Anterior cingulate cortex (tissue), 58 donors: ENCODE measurements at places on chromosomes 16 and 17.

DNA sequence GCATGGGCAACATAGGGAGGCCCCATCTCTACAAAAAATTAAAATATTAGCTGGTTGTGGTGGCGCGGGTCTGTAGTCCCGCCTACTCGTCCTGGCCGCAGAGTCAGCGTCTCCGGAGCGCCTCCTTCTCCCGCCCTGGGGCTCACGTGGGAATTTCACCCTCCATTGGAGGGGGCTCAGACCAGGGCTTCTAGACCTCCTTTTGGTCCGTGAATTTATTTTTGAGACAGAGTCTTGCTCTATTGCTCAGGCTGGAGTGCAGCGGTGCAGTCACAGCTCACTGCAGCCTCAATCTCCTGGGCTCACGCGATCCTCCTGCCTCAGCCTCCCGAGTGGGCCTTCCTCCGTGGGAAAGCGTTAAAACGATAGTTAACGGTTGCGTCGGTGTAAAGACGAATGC lies 394 bp upstream of the NME4 start:
- DNase-seq, result no peak

DNA sequence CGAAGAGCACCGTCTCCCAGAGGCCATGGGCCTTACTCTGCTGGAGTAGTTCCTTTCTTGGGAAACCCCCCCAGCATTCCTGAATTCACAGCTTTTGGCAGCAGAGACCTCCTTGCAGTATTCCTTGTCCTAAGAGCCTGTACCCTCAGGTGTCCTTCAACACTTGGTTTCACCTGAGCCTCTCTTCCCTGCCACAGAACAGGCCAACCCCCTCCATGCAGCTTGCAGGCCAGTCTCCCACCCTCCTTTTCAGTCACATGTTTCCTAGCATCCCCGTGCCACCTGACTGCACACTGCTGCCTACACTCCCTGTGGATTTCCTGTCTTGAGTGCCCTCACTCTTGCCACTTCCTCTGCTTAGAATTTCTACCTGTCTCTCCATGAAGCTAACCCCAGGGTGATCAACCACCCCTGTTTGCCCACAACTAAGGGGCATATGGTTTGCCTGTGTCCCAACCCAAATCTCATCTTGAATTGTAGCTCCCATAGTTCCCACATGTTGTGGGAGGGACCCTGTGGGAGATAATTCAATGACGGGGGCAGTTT lies 65.5 kb downstream of the DYNLRB2 start:
- no peak for DNase-seq

DNA sequence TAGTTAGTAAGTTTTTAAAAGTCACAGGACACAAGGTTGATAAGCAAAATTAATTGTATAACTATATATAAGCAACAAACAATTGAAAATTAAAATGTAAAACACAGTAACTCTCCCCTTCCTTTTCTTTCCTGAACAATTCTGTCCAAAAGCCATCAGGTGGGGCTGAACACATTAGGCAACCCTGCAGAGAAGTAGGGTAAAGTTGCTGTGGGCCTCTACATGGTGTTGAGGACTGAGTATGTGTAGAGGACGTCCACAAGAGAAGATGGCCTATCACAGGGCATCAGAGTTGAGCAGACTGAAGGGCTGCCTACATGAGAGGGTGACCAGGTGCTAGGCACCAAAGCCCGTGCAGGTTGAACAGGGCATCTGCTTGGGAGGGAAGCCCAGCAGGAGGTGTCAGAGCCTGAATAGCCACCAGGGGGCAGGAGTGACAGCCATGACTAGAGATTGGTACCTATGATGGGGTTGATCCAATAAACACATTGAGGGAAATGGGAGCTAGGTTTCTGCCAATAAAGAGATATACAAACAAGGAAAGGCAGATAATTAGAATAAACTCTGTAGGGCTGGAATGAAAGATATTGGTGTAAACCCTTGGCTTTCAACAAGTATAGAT lies 415.1 kb downstream of the NPIPA8 start:
- DNase-seq, result no peak

- DNase-seq, result peak; percentile 15
Observed at GRCh38 chr16:88977018-88977811, at the start of gene CBFA2T3. TSS of gene CBFA2T3 (minus strand) at chr16:88977207. CDS start at chr16:88976807, 400 bp downstream.

DNA sequence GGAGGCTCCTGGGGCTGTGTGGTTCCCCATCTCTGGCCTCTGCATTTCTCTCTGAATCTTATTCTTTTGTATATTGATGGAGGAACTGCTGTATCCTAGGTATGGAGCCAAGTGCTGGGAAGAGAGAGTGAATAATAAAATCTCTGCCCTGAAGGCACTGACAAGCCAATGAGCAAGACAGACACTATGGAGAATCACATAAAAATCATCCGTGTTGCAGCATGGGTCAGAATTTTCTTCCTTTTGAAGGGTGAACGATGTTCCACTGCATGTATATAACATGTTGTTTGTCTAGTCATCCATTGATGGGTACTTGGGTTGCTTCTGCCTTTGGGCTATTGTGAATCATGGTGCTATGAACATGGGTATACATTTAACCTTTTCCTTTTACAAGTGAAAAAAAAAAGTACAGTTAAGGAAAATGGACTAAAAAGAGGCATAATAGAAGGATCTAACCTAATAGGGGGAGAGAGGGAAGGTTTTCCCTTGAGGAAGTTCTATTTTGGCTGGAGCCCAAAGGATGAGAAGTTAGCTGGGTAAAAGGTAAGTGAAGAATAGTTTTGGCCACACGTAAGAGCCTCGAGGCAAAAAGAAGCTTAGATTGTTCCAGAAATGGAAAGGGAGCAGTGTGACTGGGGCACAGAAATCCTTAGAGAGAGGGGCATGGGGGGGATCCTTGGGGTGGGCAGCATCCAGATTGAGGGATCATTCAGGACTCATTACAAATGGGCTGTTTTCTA lies 32.3 kb upstream of the GNA13 start:
- no peak for DNase-seq

DNA sequence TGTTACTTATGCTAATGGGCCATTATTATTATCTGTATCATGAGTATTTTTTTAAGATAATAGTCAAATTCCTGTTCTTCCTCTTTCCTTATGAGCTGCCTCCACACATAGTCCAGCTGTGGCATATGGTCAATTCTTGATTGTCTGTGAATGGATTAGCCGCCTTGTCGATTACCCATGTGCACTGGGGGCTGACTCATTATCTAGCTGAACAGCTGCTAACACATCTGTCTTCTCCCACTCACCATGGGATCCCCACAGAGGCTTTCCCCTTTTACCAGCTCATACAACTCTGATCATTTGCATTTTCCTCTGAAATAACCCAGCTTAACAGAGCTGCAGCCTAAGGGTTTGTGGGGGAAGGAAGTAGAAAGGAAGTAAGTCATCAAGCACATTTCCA lies 915.0 kb downstream of the CDH11 start:
- no peak for DNase-seq

- no peak for DNase-seq
Observed at GRCh38 chr17:62876673-62877405, 68.7 kb upstream of the MARCHF10 start.

GRCh38 chr17:39965017-39965699 lies 2.4 kb downstream of the GSDMA start:
- DNase-seq, result no peak

DNA sequence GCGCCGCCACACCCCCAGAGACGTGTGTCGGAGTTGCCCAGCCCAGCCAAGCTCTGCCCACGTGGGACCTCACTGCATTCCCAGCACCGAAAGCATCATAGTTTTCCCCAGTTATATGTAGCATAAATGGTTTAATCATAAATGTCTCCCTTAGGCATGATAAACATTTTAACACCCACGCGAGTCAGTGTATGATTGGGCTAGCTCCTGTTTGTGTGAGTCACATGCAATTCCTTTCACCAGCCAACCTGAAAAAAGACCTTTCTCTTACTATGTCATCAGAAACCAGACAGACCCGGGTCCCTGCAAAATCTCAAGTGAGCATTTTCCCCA lies 9.2 kb downstream of the TAF1C start:
- DNase-seq, result no peak

GRCh38 chr17:79393358-79394052 lies 217.3 kb downstream of the RBFOX3 start:
- peak; percentile 64 for DNase-seq

DNA sequence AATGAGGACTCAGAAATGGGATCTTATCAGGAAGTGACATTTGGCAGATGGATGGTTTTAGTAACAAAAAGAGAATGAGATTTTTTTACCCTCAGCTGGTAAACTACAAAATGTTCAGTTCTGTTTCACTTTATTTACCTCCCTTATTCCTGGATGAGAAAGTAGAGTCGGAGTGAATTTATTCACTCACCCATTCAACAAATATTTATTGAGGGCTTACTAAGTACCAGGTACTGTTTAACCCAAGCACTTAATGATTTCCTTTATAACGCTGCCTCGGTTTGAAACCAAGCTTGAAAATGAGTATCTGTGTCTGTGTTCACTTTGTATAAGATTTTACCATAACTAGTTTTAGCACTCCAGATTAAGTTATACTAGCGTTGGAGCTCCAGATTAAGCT lies 38.1 kb downstream of the CDRT15 start:
- DNase-seq, result no peak

DNA sequence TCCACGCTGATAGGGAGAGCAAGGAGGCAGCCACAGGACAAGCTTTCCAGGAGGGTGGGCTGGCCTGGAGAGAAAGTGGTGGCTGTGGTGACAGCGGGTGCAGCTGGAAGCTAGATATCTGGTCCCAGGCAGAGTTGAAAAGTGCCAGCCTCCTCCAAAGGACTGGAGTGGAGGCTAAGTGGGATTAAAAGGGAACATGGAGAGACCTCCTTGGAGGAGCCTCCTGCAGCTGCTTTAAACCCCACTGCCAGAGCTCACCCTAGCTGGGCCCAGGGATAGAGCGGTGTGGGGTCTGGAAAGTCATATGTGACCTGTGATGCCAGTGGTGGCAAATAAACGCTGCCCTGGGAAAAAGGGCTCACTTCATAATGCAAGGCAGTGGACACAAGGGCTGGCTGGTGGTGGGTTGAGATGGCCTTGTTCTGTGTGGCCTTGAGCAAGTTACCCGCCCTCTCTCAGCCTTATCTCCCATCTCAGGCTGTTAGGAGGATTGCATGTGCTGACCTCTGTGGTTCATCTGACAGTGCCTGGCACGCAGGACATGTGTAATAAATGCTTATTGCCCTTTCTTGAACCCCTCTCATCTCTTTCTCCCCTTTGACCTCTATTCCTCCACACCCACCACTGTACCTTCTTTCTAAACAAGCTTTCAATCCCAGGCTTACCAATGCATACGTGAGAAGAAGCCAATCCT lies 61.0 kb upstream of the LGALS9 start:
- no peak for DNase-seq

DNA sequence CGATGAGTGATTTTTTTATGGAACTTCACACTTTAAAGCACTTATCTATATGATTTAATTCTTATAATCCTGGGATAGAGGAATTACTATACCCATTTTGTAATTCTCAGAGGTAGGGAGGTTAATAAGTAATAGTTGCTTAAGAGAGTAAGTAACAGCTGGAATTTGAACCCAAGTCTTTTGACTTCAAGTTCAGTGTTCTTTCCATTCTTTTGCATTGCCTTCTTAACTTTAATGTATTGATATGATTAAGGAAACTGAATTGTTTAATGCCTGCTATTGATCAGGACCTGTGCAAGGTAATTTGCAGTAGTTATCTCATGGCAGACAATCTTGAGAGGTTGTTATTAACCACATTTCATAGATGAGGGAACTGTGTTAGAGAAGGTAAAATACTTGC lies 78.5 kb downstream of the TUBD1 start:
- DNase-seq, result no peak

DNA sequence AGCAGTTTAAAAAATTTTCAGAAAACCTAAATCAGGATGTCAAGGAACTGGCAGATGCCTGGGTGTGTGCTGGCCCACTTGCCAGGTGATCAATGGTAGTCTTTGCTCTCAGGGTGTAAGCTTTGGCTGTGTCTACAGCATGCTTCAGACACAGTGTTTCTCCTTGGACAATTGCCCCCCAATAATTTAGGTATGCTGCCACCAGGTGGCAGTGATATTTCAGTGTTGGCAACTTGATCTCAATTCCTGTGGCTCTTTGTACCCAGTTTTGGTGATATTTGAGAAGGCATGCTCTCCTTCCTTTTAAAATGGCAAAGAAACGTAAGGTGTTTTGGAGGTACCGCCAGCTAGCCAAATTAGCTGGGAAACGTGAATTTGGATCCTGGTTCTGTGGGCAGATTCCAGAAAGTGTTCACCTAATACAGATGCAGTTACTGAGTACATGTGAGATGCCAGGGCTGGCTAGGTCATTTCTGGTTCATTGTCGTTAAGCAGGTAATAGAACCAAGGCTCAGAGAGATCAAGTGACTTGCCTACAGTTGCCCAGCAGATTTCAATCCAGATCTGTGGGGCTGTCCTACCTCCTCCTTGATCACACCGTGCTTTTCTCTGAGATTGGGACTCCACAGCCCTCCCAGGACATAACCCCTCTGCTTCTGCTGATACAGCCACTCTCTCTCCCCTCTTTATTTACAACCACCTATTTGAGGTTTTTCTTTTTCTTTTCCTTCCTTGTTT lies 155.6 kb upstream of the PLCG2 start:
- DNase-seq, result peak; percentile 30

DNA sequence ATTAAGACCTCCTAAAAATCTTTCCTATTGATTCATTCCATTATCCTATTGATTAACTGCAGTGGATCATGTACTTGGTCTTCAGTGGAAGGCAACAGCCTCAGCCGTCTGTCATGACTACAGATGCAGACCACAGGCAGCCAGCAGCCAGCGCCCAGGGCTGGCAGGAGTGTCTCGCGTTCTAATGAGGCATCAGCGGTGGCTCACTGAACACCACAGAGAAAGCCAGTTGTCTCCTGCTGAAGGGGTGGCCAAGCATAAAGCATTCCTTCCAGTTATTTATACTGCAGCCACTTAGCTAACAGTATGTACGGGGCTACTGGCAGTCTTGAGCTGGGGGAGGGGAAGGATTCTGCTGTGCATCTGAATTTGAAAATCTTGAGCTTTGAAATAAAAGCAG lies 214.3 kb downstream of the IRX3 start:
- no peak for DNase-seq

- no peak for DNase-seq
Observed at GRCh38 chr16:86571530-86571915, 4.9 kb downstream of the FOXC2 start.

GRCh38 chr17:7854851-7855659 lies at the start of gene TMEM88:
TSS of gene TMEM88 (plus strand) at chr17:7855066. CDS start at chr17:7855075, 9 bp downstream.
- DNase-seq, result no peak

DNA sequence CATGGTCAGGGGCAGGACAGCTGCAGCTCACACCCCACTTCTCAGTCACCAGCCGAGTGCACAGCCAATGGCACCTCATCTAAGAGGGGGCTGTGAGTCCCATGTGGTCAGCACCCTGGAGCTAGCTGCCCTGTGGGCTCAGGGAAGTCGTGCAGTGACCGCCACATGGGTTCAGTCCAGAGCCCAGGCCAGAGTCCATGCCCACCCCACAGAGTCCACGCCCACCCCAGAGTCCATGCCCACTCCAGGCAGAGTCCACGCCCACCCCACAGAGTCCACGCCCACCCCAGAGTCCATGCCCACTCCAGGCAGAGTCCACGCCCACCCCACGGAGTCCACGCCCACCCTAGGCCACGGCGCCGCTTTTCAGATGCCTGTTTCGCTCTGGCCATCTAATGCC lies 24.1 kb downstream of the SLC7A5 start:
- DNase-seq, result no peak

DNA sequence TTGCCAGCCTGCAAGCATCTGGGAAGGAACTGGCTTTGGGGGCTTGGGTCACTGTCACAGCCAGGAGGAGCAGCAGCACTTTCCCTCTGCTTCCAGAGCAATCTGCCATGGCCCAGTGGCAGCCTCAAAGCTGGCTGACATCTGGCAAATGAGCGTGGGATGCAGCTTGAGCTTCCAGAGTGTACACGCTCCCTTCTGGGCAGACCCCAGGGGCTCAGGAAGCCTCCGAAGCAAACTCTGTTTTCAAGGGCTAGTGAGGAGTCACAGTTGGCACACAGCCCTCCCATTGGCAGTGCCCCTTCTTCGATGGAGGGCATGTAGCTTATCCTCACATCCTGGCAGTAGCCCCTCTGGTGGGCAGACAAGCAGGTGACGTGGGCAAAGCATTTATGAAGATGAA lies 249.6 kb downstream of the ENGASE start:
- no peak for DNase-seq
